ENCODE measurements at places on chromosomes 11 and 22.

DNA sequence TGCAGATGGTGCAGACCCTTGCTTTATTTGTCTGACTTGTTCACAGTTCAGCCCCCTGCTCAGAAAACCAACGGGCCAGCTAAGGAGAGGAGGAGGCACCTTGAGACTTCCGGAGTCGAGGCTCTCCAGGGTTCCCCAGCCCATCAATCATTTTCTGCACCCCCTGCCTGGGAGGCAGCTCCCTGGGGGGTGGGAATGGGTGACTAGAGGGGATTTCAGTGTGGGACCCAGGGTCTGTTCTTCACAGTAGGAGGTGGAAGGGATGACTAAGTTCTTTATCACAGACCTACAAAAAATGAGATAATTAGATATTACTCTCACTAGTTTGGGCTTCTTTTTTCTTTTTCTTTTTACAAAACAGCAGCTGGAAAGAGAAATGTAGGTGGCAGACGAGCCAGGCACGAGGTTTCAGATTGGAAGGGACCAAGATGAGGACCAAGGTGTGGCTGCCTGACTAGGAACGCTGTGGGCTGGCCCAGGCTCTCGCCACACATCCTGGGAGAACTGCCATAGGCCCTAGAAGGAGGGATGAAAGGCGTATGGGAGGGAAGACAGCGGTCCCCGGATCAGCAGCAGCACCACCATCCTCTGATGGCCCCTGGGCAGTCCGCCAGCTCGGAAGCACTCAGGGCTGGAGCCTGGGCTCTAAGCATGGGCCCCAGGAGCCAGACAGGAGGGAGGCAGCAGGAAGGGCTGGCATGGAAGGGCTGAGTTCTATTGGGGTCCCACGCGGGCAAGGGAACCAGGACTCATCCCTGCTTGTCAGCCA is 14.2 kb downstream of the TXN2 start:
- DNase-seq = no peak

GRCh38 chr11:71322861-71323582 is 70.6 kb upstream of the SHANK2 start:
- no peak for DNase-seq

GRCh38 chr11:64637334-64638017 is 46.5 kb downstream of the SLC22A12 start:
- DNase-seq = no peak

DNA sequence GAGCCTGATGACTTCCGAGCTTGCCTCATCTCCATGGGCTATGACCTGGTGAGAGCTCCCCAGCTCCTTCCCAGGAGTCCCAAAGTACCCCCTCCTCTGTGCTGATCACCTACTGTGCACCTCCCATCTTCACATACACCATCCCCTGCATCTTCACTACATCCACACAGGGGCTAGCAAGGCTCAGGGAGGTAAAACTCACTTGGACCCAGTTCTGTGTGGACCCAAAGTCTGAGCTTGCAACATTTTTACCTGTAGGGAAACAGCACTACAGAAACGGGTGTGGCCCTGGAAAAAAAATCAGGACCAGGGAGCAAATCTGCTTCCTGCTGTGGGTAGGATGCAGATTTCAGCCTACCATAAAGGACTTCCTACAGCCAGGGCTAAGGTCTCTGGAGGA is 6.1 kb downstream of the CTSF start:
- no peak for DNase-seq

- no peak for DNase-seq
Observed at GRCh38 chr11:76613901-76614300, 56.6 kb downstream of the LRRC32 start.

DNA sequence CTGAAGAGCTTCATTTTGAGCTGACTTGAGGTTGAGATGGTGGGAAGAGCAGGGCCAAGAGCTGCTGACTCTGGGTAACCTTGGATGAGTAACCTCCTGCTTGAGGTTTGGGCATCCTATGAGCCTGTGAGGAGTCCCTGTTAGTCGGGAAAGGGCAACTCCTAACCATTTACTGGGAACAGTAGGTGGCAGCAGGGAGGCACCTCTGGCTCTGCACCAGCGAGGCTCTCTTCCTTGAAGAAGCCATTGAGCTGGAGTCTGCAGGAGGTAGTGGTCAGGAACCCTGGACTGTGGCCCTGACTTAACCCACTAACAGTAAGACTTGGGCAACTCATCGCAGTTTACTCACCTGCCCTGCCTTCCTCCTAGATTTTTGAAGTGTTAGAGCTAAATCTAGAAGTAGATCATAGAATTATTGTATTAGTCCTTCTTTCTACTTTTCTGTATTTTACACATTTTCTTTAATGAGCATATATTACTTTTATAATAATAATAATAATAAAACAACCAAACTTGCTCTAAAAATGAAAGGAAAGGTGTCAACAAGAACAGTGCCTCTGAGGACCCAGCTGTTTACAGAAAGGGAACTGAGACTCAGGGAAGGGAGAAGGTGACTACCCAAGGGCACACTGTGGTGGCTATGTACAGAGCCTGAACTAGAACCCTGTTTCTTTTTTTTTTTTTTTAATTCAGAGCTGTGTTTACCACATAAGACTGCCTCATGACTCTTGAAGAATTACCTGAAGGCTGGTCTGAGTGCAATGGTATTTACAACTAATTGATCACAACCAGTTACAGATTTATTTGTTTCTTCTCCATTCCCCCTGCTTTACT is 47.5 kb downstream of the MEI1 start:
- peak; percentile 27 for DNase-seq

DNA sequence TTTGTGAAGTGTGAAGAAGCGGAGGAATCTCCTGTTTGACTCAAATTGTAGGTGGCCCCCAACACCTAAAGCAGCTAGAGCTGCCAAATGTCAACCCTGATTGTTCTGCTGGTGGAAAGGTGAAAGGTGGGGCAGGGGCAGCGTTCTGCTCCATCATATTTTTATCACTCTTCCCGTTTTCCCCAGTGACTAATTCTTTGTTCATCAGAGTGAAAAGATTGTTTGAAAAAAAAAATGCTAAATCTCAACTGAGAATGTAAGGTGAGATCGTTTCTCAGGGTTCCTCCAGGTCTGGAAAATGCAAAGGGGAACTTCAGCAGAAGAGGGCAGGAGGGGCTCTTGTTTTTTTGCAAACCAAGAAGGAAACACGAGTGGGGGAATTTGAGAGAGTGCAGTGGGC is 137.7 kb downstream of the MN1 start:
- DNase-seq = no peak

- peak; percentile 47 for DNase-seq
Observed at GRCh38 chr11:67584205-67584880, 731 bp downstream of the GSTP1 start.

GRCh38 chr11:81967242-81967641 is 766.4 kb downstream of the FAM181B start:
- DNase-seq = no peak
